ENCODE measurements at places on chromosomes 7 and 10.

GRCh38 chr7:12653518-12653917 is 33.9 kb upstream of the ARL4A start:
- peak; percentile 76 for DNase-seq

DNA sequence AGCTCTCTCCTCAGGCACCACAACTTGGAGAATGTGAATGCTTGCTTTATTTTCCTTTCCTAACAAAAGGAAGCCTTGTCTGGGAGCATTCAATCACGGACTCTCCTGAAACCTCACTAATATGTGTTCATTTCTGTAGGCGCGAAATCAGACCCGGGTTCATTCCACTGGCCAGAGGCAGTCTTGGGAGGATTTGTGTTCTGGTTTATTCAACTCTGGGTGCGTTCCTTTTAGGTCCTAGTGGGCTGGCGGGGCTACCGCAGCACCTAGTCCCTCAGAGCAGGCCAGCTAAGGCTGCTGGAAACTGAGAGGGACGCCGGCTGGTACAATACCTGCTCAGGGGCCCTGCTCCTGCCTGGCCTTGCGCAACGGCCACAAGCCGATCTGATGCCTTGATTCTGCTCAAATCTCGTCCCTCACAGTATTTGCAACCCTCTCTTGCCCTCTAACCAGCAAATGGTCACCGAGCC is 7.5 kb downstream of the HOXA4 start:
- peak; percentile 40 for DNase-seq

DNA sequence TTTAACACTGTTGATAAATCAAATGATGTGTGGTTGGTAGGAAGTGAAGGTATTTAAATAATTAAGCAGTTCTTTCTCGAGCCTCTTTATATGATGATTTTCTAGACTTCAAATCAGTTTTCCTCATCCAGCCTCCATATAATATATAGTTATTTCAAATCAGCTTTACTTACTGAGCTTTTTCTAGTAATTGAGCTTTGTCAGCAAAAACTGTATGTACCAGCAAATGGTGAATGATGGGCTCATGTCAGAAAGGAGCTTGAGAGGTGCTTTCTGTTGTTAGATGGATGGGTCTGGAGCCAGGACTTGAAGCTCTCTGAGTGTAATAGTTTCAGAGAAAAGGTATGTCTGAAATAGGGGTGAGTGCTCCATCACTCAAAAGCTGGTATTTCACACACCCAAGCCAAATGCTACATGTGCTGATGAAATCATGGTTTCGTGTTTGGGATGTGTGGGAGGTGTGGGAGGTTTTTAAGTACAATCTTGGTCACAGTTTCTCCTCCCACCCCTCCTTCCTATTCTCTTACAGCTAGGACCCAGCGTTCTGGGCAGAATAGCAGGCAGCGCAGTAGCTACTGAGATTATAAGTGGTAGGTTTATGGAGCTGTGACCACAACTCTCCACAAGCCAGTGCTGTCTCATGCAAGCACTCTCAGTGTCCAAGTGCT is 55.8 kb downstream of the LRMDA start:
- peak; percentile 64 for DNase-seq

- no peak for DNase-seq
These were observed 113.2 kb downstream of the CDC14C start for GRCh38 chr7:49037346-49038210.

DNA sequence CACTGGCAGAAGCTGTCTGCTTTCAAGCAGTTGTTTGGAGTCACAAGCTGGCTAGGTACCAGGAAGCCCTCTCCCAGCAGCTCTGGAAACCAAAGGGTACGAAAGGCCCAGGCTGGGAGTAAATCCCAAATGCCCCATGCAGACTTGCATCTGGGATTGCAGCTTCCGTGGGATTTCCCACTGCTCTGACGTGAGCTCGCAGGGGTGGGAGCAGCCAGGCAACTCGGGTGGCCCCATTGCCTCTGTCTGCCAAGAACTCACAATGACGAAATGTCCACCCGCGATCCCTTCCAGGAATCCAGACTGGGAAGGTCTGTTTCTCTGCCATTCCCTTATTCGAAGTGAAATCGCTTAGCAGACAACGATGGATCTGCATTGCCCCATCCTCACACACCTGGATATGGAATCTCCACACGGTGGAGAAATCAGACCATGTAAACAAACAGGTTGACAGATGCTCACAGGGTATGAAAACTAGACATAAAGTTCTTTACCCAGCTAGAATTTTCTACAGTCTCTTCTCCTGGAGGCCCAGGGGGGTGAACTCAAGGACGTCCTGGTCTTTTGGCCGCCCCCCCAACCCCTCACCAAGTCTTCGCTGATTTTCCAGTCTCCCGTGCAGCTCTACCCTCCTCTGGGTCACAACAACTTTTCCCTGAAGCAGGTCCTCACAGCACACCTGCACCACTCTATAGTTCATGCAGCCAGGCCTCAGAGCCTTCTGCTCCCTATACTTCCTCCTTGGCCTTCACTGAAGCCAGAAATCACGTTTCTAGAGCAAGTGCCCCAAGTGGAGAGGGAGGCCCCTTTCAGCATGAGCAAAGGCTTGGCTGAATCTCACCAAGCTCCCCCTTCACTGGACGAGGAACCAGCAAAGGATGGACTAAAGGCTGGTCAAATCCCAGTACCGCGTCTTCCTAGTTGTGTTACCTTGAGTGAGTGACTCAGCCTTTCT is 20.0 kb downstream of the SH3PXD2A start:
- peak; percentile 95 for DNase-seq

- peak; percentile 60 for DNase-seq
These were observed 68.0 kb upstream of the LRRC4 start for GRCh38 chr7:128099204-128099671.

- peak; percentile 67 for DNase-seq
These were observed 117.3 kb downstream of the FANK1 start for GRCh38 chr10:126013489-126014281.

DNA sequence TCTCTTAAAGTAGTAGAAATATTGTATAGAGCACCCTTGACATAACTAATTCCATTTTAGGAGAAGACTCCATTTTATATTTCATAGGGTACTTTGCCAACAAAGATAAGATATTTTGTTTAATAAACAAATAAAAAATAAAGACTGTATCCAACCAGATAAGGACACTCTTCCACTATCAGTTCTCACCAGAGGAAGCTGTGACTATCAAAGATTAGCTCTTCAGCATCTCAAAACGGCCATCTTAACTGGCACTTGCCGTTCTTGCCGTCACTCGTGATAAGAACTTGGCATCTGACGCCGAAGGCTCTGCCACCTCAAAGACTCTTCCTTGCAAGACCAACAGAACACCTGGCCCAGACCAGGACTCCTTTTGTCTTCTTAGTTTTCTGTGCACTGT is 26.3 kb upstream of the AKR1B1 start:
- no peak for DNase-seq

DNA sequence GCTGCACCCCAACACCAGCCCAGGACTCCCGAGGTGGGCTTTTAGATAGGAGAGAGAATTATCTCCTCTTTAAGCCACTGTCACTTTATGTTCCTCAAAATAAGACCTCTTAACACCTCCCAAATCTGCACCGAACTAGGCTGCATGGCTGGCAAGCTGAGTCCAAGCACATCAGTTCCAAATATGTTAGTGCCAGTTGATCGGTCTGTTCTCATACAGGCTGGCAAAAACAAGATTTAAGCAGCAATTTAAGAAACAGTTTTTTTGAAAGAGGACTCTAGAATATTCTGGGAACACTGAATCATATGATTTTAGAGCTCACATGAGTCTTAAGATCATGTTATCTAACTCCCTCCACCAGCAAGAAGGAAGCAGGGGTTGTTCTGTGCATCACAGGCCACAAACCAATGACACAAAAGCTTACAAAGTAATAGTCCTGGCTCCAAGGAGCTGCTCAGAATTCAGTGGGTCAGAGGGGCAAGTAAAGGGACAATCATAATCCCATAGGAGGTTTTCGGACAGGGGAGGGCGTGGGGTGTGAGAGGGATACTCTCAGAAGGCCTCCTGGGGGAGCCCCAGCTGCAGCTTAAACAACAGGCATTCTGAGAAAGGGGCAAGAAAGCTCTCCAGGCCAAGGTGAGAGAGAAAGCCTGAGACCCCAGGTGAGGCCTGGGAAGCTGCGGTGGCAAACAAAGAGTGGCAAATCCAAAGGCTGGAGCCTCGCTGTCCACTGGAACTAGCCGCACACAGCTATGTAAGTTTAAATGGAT is 7.1 kb downstream of the COBL start:
- DNase-seq = no peak

DNA sequence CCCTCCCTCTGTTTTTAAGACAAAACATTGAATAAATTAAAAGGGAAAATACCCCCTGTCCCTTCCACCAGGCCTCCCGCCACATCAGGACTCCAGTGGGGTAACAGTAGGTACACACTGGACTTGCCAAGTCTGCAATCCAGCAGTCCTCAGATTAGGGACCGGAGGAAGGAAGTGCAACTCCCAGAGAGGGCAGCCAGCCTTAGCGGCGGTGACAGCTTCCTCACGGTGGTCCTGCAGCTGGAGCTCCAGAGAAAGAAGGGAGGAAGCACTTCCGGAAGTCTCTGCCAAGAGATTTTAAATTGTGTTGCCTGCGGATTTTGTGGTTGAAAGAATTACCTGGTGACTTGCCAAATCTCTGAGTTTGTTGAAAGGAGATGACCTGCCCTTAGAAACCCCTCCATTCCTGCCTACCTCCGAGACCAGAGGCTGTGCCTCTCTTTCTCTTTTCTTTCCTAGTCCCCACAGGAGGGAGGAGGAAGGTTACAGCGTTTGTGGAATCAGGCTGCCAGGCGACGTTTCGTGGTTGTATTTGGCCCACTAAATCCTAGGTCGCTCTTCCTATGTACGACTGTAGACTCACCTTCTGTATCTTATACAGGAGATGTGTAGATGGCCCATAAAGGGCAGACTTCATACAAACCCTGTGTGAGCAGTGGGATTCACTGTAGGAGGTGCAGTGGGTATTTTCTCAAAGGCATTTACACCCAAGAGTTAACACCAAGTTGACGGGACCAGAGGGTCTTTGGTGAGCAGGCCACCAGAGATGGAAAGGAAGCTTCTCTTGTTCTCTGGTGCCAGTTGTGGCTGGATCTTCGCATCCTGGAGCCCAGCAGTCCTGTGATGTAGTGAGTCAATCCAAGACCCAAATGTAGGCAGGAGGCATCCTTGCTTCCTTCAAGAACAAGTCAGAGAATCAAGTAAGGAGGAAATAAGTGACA is 77.9 kb downstream of the INSIG1 start:
- no peak for DNase-seq

GRCh38 chr10:75335983-75336382 is 65.6 kb downstream of the ZNF503 start:
- no peak for DNase-seq

GRCh38 chr10:35770817-35771355 is 128.8 kb upstream of the FZD8 start:
- DNase-seq = no peak

DNA sequence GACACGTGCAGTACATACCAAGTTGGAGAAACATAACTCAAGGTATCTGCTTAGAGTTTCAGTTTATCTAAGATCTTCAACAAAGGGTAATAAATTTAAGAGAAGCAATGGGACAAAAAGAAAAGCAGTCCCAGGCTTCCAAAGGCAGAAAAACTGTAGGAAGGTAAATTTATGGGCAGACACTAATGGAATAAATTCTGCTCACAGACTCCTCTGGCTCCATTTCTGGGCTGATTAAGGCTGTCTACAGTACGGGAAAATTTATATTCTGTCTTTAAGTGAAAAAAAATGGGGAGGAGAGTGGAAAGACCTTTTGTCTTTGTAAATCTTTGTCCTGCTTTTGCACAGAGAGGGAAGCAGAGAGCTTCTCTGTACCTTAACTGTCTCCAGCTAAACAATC is 587.5 kb upstream of the IGFBP3 start:
- DNase-seq = no peak

DNA sequence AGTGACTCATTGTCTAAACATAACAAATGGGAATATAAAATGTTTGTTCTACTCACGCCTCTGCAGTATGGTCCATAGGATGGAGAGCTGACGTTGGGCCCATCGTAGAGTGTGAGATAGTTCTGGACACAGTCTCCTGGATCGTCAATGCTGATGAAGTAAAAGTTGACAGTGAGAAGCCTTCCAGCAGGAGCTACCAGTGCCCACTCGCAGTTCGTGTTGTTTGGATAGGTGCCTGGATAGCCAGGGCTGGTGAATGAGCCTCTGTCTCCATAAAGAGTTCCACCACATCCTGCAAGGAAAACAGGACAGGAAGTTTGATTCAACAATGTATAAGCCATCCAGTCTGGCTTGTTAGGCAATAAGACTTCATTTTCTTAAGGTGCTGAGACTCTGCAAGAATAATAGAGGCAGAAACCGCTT is 79.6 kb downstream of the OR13A1 start:
- no peak for DNase-seq

DNA sequence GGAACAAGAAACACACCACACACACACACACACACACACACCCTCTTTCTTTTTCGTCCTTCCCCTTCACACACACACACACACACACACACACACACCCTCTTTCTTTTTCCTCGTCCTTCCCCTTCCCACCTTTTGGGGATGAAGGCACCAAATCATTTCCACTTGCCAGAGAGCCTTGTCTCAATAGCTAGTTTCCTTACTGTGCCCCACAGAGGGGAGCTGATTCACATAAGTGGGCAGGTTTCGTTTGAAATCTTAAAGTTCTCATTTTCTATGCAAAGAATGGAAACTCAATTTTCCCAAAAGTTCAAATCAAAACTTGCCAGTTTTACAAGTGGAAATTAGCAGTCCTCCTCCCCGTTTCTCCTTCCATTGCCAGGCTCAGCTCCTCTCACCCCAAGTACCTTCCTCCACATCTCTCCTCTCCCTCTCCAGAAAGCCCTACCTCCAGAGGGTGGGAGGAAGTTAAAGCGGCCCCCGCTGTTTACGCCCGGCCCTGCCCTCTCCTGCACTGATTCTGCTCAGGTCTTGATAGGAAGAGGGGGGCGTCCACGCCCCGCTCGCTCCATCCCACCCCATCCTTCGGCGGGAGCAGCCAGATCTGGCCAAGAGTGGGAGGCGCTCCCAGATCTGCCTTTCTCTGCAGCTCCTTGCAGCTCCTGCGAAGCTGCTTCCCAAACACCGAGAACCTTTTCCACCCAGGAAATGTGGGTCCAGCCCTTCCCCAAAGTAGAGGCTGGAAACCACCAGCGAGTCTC is 1.3 kb downstream of the CTTNBP2 start:
- peak; percentile 15 for DNase-seq

- no peak for DNase-seq
These were observed 75.5 kb upstream of the KAT6B start for GRCh38 chr10:74750848-74751274.

DNA sequence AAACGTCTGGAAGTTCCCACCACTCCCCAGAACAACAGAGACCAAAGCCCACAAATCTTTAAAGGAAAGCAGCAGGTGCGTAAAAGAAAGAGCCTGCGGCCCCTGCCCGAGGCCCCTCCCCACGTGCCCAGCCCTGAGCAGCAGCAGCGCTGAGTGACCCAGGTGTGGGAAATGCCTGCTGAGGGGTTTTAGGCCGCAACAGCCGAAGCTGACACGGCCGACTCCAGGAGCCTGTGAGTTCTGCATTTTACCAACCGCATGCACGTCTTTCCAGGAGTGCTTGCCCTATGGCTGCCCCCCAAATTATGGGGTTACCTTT is 1.6 kb upstream of the KNDC1 start:
- DNase-seq = no peak

DNA sequence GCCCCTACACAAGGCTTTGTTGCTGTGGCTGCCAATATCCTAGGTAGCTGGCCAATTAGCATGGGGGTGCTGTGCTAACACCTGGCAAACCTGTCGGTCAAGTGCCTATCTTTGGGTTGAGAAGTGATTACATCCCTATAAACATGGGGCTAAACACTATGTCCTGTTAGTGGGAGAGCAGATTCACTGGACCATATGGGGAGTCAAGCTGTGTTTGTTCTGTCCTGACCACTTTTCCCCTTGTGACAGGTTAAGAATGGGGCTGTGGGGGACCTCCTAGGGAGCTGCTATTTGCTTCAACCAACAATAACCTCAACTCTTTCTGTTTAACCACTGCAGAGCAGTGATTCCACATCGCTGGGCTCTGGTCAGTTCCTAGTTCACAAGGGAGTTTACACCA is 151.5 kb upstream of the AOAH start:
- no peak for DNase-seq
